ENCODE measurements at places on chromosomes 1 and 21. TPM values are rescaled to one million over a fixed set of nuclear protein-coding genes. Genes with fewer than 3 reads are reported as not detected.
A peak's percentile ranks its signal among the peaks of the same experiment; 100 is the strongest.

GRCh38 chr1:3034728-3035562, 13.7 kb downstream of the ACTRT2 start:
- H3K4me1 ChIP-seq, result no peaks in the 10 kb centered on the region
- H3K36me3 ChIP-seq, result no peaks in the 10 kb centered on the region
- H3K27ac ChIP-seq, result no peak overlapping the region

DNA sequence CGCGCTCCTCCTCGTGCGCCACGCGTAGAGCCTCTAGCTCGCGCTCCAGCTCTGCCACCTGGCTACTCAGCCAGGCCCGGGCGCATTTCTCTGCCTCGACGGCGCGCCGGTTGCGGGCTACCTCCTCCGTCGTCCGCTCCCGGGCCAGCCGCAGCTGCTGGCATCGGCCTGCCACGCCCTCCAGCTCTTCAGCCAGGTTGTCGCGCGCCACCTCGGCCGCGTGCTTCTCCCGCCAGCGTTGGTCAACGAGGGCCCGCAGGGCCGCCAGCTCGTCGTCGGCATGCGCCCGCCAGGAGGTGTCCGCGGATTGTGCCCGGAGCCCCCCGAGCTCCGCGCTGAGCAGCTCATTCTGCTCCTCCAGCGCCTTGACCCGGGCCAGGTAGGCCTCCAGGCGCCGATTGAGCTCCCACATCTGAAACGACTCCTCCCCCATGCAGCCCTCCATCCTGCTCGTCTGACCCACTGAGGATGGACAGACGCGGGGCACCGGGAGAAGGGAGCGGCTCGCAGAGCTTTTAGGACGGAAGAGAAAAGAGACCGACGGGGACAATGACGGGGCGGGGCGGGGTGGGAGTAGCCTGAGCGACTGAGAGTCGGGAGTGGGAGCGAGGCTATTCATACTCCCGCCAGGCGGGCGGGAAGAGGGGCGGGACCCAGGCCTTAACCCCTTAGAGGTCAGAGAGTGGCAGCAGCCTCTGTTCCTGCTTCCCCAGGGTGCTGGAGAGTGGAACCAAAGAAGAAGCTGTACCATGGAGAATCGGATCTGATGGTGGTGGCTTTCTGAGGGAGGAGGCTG, at the start of gene NES:
Gene NES (minus strand): TSS at position 588 of the 796 bp plus-strand sequence. CDS start 143 bp downstream, at position 445.
- peaks cover 18% of the 10 kb centered on the region for H3K4me1 ChIP-seq
- H3K27me3 ChIP-seq, result no peaks in the 10 kb centered on the region
- peak within 1 kb of the TSS; percentile 57 for H3K4me3 ChIP-seq
- no peak for DNase-seq
- H3K27ac ChIP-seq, result peak within 1 kb of the TSS; percentile 72

DNA sequence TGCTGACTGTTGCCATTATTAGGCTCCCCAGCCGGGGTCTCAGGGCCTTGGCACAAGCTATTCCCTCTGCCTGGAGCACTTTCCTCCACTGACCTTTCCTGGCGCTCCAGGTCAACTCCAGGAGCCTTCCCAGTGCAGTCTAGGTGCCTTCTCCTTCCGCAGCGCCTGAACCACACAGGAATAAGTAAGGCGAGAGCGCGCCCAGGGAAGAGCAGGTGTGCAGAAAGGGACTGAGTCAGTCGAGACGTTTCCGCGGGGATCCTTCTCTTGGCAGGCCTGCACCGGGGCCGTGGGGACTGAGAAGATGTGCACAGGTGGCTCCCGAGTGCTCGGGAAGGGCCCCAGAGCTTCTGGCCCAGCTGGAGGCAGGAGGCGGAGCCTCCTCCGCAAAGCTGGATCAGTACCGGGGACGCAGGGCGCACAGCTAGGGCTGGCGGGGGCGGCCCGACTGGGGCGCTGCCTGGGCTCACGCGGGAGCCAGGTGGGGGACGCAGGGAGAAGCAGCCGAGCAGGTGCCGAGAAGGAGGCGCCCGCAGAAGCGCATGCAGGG, 765 bp upstream of the BMP8A start:
- H3K36me3 ChIP-seq, result peaks cover 14% of the 10 kb centered on the region
- no peak overlapping the region for H3K27ac ChIP-seq
- H3K4me1 ChIP-seq, result peaks cover 5% of the 10 kb centered on the region
- no peak for DNase-seq
- H3K4me3 ChIP-seq, result peak overlapping the region; percentile 50

GRCh38 chr1:100213141-100213540, 35.1 kb upstream of the LRRC39 start:
- no peaks in the 10 kb centered on the region for H3K27me3 ChIP-seq
- H3K36me3 ChIP-seq, result no peaks in the 10 kb centered on the region
- DNase-seq, result no peak
- H3K4me3 ChIP-seq, result no peak overlapping the region

Gene TDRD10
- total RNA-seq, result not detected
